ENCODE measurements at places on chromosomes 16 and 17.

GRCh38 chr16:454397-454940 lies 29.0 kb downstream of the RAB11FIP3 start:
- DNase-seq: no peak

GRCh38 chr17:42586514-42587230 lies 9.1 kb upstream of the PSMC3IP start:
- no peak for DNase-seq

GRCh38 chr16:88289968-88290401 lies 92.8 kb upstream of the ZNF469 start:
- DNase-seq: no peak

DNA sequence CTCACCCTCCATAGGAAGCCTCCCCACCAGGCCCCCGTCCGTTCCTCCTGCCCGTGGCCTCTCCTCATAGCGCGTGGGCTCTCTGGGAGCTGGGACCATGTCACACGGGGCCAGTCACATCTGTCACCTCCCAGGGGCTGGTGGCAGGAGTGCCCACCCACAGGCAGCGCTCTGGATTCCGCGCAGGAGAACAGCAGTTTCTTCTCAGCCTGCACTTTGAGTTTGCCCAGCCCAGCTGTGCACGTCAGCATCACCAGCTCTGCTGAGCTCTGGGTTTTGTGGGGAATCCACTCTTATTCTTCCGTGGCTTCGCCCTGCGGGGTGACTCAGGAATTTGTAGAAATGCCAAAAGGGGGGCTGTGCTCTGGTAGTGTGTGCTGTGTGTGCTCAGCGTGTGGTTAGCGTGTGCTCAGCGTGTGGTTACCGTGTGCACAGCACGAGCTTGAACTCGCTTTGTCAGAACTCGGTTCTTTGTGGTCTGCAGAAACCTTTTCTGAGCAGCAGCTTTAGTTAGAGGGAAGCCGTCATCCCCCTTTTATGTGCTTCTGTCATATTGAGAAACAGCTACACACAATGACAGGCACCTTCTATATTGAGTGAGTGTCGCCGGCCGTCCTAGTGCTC lies 3.2 kb downstream of the ACSF3 start:
- peak; percentile 79 for DNase-seq

GRCh38 chr17:66750781-66751543 lies 84.0 kb upstream of the CACNG5 start:
- no peak for DNase-seq

DNA sequence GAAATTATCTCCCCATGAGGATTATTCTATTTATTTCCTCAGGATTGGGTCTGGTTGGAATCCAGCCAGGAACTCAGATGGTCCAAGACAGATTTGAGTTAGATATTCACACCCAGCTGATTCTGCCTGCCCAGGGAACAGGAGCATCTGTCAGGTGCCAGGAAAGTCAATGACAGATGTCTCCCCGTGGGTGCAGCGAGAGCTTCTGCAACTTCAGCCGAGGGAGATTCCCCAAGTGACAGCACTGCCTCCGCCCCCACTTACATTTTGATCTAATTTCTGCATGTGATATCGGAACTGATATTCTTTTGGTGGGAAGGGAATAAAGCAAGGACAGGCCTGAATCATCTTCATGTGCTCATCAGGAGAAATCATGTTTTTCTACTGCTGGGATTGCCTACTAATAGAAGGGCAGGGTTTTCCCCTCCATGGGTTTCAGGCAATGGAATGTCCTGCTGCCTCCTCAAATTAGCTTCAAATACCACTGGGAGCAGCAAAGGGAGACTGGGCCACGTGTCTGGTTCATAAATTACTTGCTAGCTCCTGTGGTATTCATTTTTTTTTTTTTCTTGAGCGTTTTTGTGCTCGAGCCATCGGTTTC lies 15.7 kb upstream of the DHX8 start:
- no peak for DNase-seq

DNA sequence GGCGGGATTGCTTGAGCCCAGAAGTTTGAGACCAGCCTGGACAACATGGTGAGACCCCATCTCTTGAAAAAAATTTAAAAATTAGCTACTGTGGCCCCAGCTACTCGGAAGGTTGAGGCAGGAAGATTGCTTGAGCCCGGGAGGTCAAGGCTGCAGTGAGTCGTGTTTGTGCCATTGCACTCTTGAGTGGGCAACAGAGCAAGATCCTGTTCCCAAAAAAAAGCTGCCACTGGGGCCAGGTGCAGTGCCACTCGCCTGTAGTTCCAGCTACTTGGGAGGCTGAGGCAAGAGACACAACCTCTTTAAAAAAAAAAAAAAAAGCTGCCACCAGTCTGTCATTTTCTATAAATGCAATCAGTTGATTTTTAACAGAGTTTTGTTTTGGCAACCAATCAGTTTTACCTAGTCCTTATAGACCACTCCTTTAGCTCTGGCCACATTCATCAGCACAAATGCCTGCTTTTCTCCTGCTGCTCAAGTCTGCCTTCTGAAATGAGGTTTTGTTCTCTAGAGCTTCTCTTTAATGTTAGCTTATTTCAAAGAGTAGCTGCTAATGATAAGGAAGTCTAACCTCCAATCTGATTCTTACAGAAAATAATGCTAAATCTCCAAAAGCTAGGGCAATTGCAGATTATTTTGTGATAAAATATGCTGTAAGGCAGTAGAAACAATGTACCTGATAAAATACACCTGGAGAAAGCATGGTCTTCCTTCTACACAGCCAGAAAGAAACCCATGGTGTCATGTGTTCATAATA lies 64.8 kb downstream of the TUBD1 start:
- DNase-seq: no peak

DNA sequence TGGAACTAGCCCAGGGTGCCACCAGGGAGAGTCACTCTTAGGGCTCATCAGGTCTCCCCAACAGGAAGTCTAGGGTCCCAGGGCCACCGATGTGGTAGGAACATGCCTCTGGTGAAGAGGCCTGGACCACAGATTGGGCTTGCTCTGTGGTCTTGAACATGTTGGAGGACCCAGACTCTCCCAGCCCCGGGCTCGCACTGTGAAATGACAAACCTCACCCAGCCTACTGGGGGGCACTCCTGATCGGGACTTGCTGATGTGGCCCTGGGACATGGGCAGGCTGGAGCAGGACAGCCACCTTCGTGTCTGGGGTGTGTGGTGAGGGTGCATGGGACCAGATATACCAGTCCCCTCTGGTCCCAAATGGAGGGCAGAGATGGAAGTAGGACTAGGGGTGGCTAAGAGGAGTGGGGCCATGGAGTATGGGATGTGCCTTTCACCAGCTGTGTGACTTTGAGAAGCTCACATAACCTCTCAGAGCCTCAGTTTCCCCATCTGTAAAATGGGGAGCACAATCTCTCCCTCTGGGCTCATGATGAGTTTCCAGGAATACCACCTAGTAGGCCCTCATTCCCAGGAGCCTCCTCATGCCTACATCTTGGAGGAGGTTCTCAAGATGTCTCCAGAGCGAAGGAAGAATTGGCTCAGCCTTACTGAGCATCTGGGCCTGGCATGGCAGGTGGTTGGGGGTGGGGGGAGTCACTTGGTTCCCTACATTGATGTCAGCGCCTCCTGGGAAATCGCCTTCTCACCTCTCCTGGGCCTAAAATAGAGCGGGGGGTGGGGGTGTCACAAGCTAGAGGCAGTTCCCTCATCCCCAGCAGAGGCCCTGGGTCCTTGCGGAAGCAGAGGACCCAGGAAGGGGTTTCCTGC lies 1.5 kb upstream of the ADAM11 start:
- no peak for DNase-seq

DNA sequence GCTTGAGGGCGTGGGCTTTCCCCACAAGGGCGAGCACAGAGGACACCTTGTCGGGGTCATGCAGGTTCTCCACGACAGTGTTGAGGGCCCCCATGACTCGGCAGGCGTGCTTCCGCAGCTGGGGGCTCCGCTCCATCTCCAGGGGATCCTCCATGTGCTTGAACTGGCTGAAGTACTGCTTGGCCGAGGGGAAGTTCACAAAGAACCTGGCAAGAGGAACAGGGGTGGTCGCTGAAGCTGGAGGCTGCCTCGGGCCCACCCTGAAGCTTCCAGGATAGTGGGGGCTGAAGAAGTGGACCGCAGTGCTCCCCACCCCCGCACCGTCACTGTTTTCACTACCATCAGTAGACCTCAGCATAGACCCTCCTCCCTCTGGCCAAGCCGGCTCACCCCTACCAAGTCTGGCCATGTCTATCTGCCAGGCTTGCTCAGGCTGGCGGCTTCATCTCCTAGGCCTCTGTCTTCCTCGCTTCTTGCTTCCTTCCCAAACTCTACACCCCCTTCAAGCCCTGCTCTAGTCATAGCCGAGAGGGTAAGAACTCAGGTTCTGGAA lies 5.9 kb downstream of the CYGB start:
- DNase-seq: no peak

DNA sequence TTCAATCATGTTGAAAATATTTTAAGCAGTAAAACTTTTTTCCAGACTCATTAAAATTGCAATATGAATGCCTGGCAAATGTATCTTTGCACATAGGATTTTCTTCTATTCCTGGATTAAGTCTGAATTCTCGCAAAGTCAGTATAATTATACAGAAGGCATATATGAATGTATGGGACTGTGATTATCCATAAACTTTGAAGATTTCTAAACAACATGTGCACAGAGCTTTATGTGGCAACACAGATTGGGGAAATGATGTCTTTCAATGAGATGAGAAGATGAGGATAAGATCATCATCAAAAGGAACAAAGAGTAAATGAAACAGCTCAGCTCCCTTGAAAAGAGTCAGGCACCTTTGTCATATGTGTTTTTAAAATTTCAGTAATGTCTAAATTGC lies 635.3 kb downstream of the CDH11 start:
- DNase-seq: no peak

DNA sequence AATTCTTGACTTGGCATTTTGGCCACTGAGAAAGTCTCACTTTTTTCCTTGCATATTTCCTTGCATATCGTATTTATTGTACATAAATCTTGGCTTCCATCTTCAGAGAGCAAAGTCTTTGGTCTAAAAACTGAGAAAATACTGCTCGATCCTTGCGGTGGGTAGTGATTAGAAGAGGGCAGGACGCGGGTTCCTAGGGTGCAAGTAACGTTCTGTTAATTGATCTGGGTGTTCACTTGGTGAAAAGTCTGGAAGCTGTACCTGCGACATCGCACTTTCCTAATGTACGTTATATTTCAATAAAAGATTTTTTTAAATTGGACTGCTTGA lies 758 bp upstream of the UBALD2 start:
- no peak for DNase-seq

DNA sequence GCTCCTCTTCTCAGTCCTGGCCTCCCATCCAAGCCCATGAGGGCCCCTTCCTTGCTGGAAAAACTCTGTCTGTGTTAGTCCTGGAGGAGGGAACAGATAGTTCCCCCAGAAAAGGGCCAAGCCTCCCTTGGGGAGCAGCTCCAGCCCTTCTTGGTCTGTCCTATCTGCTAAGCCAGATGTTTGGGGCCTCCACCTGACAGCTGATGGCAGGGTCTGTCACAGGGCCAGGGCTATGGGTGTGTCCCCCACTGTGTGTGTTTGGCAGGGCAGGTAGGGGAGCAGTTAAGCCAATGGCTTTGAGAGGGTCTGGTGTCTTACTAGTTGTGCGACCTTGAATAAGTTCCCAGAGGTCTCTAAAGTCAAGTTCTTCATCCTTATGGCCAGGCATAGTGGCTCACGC lies 13.6 kb upstream of the SLC4A1 start:
- DNase-seq: no peak

DNA sequence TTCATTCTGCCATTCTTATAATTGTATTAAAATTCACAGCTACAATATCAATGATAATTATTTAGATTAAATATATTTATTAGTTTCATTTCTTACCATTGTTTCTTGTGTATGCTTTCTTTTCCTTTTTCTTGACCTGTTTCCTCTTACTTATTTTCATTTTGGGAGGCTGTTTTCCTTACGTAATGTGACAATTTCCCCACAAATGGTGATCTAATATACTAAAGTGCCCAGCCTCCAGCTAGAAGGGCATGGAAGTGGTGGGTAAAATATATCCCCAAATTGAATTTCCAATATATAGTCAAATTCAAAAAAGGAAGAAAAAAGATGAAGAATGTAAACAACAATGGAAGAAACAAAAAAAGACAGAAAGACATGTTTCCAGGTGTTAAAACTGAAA lies 1.5 kb upstream of the ABCA6 start:
- no peak for DNase-seq

- no peak for DNase-seq
Observed at GRCh38 chr16:65202461-65202860, 80.6 kb upstream of the CDH11 start.

DNA sequence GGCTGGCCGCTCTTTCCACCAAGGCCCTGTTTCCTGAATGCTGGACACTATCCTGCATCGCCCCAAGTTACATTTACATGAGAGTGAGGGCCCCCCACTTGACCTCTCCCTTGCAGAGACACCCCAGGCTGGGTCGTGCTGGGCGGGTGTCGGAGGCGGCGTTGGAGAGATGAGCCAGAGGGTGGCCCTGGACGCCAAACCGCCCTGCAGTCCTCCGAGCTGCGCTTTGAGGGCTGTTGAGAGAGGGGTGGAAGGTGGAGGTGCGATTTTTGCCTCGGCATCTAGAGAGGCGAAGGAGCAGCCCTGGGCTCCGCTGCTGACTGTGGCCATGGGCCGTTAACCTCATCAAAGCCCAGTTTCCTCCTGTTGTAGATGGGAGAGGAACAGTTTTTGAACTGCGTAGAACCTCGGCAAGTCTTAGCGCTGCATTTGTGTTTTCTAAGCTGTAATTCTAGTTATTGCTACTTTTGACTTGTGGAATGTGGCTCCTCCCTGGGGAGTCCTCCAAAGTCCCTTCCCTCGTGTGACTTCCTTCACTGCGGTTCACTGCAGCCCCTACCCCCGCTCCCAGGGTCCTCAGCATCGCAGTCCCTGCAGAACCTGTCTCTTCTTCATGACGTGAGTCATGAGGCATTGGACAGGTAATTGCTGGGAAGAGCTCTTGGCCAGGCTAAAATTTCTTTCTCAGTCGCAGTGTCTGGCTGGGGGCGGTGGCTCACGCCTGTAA lies 986 bp upstream of the ELOB start:
- DNase-seq: peak; percentile 50

- DNase-seq: no peak
Observed at GRCh38 chr17:19265755-19266154, 28.6 kb downstream of the EPN2 start.

DNA sequence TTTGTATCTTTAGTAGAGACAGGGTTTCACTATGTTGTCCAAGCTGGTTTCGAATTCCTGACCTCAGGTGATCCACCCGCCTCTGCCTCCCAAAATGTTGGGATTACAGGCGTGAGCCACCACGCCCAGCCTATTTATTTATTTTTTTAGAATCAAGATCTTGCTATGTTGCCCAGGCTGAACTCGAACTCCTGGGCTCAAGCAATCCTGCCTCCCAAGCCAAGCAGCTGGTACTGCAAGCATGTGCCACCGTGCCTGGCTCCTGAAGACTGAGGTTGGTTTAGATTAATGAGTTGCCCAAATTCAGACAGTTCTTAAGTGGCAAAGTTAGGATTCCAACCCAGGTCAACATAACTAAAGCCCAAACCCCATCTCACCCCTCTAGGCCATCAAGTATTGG lies 7.9 kb downstream of the SLC52A1 start:
- DNase-seq: no peak

DNA sequence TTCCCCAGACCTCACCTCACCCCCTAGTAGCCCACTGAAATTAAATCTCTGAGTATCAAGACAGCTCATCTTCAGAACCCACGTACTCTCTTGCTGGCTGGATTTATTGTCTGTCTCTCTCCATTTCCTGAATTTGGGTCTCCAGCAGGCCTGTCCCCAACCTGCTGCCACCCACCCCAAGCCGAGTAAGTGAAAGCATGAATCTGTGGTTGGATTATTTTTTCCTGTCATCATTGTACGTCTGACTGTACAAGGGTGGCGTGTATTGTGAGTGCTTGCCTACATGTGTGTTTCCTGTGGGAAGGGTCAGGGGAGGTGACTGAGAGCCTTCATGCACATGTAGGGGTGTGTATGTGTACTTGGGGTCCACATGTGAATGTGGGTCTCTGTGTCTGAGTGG lies 5.4 kb downstream of the TNP2 start:
- peak; percentile 44 for DNase-seq
